Stomach (tissue), 19 donors: ENCODE measurements at places on chromosomes 11 and 22. TPM values are rescaled to one million over a fixed set of nuclear protein-coding genes. Genes with fewer than 3 reads are reported as not detected.

The PGR gene
- 8.2 TPM for total RNA-seq

The CALCA gene
- not detected for total RNA-seq

The SLC22A25 gene
- not detected for total RNA-seq

The OSM gene
- not detected for total RNA-seq

The GRIA4 gene
- total RNA-seq: 5.9 TPM

The SLC25A18 gene
- 2.0 TPM for total RNA-seq

The RRM1 gene
- total RNA-seq: 20.4 TPM

The CATSPERZ gene
- total RNA-seq: not detected

DNA sequence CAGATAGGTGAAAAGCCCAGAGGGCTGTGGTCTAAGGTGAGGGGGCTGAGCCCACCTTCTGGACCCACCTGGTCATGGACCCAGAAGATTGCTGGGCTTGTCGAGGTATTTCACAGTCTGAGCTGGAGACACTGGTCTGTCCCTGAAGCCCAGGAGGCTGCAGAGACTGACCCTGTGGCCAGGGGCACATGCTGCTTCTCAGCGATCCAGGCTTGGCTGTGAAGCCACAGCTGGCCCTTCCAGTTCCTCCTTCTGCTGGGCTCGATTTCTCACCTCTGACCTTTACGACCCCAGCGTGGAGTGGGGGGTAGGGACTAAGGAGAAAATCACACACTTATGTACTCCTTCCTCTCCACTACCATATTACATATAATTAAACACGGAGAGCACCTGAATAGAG is 88.5 kb downstream of the NECTIN1 start:
- no peak for DNase-seq

- no peak for DNase-seq
Observed at GRCh38 chr11:38900211-38900610, 2302.2 kb upstream of the RAG2 start.

GRCh38 chr11:120126620-120127019 is 11.3 kb downstream of the TRIM29 start:
- no peak for DNase-seq

DNA sequence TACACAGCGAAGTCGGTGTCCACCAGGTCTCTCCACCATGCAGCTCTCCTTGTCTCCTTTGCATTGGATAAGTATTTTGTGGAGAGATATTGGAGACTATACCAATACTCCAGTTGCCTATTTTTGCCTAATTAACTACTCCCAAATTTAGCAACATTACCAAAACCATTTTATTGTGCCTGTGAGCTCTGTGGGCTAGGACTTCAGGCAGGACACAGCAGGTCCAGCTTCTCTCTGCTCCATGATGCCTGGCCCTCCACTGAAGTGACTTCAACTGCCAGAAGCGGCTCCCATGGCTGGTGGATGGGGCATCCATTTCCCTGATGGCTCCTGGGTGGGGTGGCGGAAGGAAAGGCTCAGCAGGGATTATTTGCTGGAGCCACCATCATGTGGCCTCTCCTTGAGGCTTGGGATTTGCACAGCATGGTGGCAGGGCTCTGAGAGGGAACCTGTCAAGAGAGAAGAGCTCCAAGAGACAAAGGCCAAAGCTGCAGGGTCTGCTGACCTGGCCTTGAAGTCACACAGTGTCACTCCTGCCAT is 36.9 kb upstream of the MAPK1 start:
- no peak for DNase-seq

DNA sequence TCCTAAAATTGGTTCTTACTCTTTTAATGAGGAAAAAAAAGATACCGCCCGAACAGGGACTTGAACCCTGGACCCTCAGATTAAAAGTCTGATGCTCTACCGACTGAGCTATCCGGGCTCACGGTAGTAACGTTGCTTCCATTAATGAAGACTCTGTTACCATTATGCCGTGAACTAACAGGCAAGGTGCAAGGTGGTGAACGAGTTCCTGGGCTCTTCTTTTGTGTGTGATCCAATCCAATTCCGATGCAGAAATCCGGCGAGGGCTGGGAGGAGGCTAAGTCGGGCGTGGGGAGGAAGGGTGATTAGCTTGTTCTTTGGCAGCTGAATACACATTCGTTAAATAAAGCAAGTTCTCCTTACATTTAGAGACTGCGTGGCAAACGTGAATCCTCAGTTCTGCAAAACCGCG is 49.0 kb downstream of the OR4D9 start:
- peak; percentile 94 for DNase-seq

GRCh38 chr11:130411223-130411622 is 17.2 kb downstream of the ADAMTS8 start:
- DNase-seq: no peak

GRCh38 chr11:19686234-19686633 is 26.4 kb upstream of the NAV2 start:
- DNase-seq: no peak

GRCh38 chr11:7573193-7573557 is 59.4 kb downstream of the PPFIBP2 start:
- DNase-seq: no peak

DNA sequence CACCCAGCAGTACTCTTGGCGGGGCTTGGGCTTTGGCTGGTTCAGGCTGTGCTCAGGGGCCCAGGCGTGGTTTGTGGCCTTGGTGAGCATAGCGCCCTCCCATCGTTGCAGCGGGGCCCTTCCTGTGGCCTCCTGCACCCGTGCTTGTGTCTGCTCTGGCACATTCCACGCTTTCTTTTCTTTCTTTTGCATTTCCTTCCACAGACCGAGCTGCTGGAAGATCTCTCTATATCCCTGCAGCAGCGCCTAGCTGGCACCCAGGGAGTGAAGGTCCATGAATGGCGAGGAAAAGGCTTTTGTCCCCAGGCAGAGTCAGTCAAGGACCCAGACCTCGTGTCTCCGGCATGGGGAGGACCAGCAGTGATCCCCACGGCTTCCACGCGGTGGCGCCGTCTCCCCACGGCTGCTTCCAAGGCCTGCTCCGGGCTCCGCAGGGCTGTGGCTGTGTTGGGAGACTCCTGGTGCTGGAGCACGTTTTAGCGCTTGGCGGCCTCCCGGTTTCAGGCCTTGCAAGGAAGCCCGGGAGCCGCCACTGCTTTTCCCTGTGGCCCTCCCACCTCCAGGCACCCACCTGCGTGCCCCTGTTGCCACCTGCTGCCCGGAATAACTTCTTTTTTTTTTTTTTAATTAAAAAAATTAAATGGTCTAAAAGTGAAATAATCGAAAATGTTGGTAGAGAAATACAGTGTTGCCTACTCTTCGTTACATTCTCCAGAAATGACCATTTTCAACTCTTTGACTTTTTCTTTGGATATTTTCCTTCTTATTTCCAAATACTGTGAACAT is 28.5 kb downstream of the GLB1L2 start:
- DNase-seq: peak; percentile 87

DNA sequence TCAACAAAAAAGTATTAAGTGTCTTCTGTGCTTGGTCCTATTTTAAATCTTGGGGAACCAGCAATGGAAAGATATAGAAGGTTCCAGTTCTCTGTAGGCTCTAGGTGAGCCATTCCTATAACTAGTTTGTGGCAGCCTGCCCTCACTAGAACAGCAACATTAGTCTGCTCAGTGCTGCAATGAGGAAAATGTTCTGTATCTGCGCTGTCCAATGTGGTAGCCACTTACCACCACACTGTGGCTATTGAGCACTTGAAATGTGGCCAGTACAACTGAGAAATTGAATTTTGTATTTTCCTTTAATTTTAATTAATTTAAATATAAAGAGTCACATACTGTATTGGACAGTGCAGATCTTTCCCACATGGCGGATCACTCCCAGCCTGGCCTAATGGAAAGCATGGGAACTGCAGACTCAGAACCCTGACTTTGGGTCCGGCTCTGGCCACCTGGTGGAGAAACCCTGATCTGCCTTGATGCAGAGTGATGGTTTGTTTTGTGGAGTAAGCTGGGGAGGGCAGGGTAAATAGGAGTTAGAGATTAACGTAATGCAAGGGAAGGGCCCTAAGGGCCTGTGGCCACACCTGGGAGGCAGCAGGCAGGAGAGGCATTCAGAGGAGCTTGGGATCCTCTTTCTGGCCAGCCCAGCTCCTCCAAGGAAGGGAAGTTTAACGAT is 101.0 kb downstream of the ME3 start:
- DNase-seq: peak; percentile 40

- no peak for DNase-seq
Observed at GRCh38 chr22:49017482-49018329, 810.0 kb downstream of the BRD1 start.

GRCh38 chr11:3827434-3828186 is 13.1 kb downstream of the RHOG start:
- no peak for DNase-seq

GRCh38 chr22:20840646-20841371 is 17.8 kb downstream of the PI4KA start:
- DNase-seq: no peak

DNA sequence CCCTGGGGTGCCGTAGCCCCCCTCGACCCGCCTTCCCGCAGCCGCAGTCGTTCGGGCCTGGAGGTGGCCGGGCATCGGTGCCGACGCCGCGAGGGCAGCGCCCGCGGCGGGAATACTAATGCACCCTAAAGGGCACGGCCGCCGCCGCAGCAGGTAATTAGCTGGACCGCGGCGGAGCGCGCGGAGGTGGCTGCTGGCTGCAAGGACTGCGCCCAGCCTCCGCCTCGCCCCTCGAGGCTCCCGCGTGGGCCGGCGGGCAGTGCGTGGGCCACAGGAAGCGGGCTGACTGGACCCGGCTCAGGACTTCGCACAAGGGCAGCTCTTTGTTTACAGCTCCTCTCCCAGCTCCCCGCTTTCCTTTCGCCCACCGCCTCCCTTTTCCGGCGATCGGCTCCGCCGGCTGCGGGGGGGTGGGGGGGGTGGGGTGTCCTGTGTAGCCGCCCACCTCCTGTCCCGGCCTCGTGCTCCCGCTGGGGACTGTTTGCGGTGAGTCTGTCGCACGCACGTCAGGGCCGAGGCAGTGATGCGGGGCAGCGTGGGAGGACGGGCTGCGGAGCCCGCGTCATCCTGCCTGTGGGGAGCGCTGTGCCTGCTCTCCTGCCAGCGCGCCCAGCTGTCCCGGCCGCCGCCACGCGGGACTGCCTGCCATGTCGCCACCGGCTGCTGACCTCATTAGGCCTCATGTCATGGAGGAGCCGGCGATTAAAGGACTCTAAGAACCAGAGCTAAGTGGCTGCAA is 53.2 kb downstream of the GRIK4 start:
- peak; percentile 75 for DNase-seq
